ENCODE measurements at places on chromosomes 12 and 14.

DNA sequence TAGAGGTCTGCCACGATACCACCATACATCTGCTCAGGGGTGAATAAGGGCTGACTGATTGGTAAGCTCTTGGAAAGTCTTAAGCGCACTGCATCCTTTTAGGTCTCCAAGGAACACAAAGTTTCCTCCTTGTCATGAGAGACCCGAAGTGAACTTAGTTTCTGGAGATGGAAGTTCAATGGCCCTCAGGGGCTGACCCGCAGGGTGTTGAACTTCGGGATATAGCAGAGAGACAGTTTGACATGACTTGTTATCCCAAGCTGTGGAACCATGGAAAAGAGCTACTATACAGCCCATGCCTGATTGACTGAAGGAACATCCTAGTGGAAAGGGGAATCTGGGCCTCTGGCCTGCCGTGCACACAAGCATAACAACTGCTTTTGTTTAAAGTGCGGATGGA is 26.9 kb upstream of the CPNE8 start:
- no peak for DNase-seq

- no peak for DNase-seq
These were observed 252.5 kb downstream of the RPL10L start for GRCh38 chr14:46399049-46399448.

- DNase-seq = no peak
These were observed 22.2 kb upstream of the GPR132 start for GRCh38 chr14:105087308-105087962.

DNA sequence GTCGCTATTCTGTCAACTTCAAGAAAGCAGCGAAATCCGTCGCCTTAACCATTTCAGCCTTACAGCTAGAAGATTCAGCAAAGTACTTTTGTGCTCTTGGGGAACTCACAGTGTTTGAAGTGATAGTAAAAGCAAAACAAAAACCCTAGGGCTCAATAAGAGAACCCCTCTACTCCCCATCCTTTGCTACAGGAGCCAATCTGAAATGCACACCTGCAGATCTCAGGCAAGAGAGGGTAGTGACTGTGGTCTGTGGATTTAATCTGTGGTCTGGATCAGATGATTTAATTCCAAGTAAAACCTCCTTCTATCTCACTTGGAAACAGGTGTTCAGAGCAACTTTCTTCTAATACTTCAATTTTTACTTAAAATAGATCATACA is 422.9 kb upstream of the OR4E1 start:
- no peak for DNase-seq

DNA sequence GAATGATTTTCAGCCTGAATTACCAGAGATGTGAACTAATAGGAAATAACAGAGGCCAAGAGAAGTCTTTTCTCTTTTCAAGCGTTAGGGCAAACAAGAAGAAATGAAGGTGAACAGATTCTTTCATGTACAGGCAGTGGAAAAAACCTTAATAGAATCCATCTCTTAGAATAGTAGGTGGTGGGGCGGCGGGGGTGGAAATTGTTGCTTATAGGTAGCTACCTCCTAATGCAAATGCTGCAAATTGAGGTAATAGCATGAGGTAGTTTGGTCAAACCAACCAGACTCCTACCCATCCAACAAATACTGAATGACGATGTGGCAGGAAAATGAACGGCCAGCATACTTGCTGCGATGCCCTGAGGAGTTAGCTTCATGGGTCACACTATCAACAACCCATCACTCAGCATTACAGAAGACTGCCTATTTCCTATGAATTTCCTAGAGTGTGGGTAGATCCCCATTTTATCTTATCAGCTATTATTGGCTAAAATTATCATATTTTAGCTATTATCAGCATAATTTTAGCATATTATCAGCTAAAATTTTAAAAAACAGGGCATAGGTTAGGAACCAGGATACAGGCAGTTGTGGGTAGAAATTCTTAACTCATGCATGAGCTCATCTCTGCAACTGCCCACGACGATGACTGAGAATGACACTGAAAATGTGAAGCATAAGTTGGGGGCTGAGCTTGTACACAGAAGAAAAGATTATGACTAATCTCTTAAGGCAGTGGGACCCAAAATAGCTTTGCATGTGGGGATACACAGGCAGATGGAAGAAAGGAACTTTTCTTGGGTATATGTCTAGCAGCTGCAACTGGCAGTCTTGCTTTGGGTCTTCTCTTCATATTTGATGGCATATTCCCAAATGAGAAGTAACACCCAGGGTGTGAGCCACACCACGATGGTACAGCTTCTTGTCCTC is 68.7 kb downstream of the NIN start:
- no peak for DNase-seq

DNA sequence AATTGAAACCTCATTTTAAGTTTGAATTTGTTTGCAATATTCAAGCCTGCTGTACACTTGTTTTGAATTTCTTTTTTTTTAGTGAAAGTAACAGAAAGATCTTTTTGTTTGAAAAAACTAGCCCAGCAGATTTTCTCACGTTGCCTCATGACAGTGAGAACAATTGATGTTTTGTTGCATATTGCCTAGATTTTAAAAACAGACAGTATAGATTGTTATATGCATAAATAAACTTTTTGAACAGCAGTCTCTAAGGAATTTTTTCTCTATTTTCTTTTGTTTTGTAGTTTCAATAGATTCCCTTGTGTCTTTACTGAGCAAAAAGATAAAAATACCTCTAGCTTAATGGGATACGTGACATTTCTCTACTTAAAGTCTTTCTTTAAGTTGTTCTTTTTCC is 15.4 kb downstream of the OR6C6 start:
- DNase-seq = no peak

DNA sequence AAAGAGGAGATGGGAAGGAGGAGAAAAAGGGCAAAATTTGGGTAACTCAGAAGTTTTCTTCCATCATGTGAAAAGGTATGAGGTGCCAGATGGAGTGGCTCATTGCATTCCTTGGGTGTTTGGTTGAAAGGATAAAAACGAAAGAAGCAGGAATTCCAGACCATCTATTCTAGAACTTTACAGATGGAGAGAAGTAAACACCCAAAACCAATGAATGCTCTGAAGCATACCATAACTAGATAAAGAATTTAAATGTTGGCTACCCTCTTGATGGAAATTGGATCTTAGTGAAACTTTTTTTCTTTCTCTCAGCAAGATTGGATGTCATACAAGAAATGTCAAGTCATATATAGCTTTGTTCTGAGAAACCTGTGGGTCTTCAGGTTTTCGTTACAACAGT is 175.6 kb upstream of the FAR2 start:
- DNase-seq = no peak

- DNase-seq = no peak
These were observed 31.8 kb downstream of the CCDC198 start for GRCh38 chr14:57461777-57462320.

- DNase-seq = no peak
These were observed 66.4 kb upstream of the DCN start for GRCh38 chr12:91249054-91249453.

DNA sequence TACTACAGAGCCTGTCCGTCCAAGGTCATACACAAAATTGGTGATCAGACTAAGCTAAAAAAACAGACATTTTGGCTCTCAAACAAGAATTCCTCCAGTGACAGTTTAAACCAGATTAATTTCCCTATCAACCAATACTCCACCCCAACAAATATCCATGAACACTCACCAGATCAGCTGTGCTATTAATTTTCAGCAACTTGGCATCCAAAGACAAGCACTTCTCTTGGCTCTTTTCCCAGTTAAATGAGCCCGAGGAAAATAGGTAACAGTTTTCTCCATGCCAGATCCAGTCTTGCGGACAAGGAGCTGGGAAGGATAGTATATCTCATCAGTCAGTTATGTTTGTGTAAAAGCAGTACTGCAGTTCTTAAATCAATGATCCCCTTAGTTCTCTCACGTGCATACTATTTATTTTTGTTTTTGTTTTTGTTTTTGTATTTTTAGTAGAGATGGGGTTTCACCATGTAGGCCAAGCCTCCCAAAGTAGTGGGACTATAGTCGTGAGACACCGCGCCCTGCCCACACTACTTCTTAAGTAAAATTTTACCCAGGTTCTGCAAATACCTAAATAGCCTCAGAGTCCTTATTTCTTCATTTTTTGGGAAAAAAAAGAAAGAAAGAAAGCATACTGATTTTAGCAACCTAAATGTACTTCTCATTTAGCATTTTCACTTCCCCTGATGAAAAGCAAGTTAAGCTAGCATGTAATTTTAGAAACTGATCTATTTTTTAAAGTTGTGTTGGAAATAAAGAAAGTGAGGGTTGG is 11.1 kb downstream of the OLR1 start:
- DNase-seq = no peak

DNA sequence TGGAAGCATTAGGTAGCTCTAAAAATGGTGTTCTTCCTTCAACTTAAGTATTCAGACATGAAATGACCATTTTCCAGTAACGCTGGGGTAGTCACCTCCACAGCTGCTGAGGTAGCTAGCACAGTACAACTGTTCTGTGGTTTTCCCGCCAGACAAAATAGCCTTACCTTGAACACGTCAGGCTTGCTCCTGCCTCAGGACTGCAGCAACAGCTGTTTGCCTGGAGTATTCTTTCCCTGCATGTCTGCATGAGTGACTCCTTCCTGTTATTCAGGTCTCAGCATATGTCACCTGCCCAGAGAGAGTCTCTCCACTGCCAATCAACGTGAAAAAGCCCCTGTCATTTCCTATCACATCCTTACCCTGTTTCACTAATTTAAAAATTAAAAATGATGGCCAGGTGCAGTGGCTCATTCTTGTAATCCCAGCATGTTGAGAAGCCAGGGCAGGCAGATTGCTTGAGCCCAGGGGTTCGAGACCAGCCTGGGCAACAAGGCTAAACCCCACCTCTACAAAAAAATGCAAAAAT is 37.9 kb downstream of the WDR89 start:
- no peak for DNase-seq

- no peak for DNase-seq
These were observed 53.8 kb downstream of the CALM1 start for GRCh38 chr14:90450667-90451066.

GRCh38 chr12:6163416-6164060 is 36.7 kb upstream of the CD9 start:
- DNase-seq = no peak

DNA sequence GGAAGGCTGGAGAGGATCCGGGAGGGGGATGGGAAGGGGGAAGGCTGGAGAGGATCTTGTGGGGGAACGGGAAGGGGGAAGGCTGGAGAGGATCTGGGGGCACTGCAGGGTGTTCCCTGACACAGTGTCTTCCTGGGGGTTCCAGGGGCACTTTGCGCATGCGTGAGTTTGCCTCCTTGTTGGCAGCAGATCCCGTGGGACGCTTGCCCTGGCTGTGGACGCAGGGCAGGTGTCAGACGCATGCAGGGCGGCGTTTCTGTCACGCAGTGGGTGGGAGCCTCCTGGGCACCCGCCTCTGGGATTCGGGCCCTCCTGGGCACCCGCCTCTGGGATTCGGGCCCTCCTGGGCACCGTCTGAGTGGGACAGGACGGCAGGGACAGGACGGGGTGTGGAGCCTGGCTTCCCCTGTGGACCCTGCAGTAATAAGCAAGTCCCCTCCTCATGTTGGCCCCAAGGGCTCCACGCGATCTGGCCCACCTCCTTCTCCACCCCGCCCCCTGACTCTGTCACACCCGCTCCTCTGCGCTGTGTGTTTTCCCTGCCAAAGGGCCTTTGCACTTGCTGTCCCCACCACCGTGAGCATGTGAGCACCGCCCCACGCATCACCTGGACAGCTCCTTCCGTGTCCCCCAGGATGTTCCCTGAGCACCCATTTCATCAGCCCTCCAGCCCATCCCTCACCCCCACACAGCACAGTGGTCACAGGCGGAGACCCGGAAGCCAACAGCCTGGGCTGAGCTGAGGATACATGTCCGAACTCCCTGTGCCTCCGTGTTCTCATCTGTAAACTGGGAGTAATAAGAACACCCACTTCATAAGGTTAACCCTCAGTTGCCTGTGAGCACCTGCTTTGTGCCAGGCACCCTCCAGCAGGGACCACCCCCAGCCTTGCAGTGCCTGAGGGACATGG is 4.4 kb downstream of the MMP17 start:
- no peak for DNase-seq

- DNase-seq = no peak
These were observed 80.8 kb downstream of the ZNF664 start for GRCh38 chr12:124053851-124054250.

DNA sequence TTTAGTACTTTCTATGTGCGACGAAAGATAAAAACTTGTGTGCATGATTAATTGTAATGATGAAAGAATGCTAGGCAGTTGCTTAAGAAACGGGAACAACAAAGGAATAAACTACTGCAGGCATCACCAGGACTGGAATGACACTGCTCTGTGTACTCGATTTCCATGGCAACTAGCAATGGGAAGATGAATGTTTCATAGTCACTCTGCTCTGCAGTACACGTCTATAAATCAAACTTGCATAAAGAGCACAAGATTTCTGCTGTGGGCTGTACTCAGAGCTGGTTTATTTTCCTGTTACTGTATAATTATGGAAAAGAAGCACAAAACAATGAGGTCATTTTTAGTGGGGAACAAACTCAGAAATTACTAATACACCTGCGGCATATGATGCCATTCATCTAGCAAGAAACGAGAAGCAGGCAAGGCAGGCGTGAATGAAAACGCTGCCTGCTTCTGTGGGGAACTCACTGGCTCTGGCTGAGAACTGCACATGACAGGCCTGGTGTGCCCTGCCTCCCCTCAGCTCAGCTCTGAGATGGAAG is 41.8 kb downstream of the EFCAB11 start:
- DNase-seq = no peak

DNA sequence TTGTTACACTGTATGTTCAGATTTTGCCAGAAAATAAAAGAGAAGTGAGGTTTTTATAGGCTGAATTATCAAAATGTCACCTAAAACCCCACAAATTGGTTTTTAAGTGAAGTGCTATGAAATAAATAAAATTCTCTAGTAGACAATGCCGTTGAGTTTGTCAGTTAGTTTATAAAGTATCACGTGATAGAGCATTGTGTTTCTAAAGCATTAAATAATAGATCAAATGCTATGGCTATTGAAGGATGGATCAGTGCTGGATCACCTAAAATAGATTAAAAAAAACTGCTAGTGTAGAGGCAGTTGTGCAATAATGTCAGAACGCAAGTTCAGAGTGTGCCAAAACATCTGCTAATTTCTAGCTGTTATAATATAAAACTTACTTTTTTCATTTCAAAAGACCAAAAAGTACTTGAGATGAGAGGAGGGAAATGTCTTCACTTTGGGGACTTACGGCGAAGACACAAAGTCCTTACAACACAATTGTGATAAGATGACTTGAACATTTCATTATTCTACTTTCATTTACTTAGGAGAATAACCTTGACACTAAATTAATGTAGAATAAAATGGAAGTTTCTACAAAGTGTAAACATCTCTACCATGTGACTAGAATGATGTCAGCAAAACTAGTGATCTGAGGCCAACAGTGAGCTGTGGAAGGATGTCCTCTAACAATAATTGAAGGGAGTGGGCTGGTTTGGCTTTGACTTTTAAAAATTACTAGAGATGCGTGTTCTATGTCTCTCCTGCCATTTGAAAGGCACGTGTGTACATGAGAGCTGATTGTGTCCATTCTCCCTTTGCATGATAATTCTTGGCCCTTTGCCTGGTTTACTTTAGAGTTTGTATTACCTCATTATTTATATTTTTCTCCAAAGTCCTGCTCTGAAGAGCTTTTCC is 154.4 kb upstream of the PDE3A start:
- DNase-seq = no peak

All from stimulated activated CD8-positive, alpha-beta memory T cell treated with anti-CD3 and anti-CD28 coated beads, Interleukin-2, amount 100 ng/mL, for 1 hour (primary cell).